Stimulated activated CD8-positive, alpha-beta memory T cell treated with anti-CD3 and anti-CD28 coated beads, Interleukin-7, amount 100 ng/mL, for 48 hours (primary cell): ENCODE measurements at places on chromosomes 13 and 19.

- no peak for DNase-seq
Measured at GRCh38 chr19:3013263-3013725, 15.8 kb downstream of the TLE2 start.

DNA sequence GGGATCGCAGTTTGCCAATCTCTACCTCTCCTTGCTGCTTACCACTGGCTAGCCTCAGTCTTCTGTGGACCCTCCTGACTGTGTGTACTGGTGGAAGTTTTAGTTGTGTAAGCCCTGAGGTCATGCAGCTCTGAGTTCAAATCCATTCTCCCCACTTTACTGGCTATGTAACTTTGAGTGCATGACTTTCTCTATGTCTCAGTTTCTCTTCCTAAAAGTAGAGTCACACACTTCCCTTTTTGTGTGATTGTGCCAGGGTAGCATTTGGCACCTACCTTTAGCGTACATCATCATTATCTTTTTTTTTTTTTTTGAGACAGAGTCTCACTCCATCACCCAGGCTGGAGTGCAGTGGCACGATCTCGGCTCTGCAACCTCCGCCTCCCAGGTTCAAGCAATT is 70.3 kb downstream of the MAP4K1 start:
- DNase-seq, result no peak

- DNase-seq, result no peak
Measured at GRCh38 chr13:95445131-95445530, 107.4 kb upstream of the CLDN10 start.

DNA sequence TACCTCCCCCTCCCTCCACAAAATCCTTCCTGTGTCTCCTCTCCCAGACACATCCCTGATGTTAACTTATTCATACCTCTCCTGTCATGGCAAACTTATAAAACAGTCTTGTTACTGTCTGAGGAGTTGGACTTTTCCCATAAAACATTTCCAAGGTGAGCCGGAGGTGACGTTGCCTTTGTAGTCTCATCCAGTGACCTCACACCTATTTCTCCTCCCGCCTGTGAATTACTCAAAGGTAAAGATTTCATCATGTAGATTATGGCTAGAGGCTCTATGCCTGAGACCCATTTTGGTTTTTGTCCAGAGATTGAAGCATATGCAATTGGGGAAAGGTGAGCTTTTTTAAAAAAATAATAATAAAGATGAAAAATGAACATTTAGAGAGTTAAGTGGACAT is 529.0 kb downstream of the MYO16 start:
- no peak for DNase-seq

DNA sequence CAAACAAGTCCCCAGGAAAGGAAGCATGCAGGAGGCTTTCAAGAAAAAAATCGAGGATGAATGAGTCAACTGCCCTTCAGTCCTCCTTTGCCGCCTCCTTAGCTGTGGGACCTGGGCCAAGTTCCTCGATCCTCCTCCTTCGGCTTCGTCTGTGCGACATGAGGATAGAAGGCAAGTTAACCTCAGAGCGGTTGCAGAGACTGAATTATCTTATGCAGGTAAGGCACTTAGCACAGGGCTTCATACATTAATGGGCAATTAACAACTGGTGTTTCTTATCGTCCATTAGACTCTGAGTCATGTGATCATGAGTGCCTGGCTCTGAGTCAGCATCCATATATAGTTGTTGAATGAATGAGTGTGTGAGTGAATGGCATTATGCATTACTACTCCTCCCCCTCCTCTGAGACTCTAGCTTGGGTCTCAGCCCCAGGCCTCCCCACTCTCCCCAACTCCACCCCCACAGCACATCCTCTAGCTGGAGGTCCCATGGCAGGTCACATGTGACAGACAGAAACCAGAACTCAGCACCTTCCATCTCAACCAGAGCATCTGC is 1.6 kb upstream of the TTC9B start:
- DNase-seq, result no peak

GRCh38 chr13:39900106-39900750 is 244.8 kb downstream of the COG6 start:
- no peak for DNase-seq

DNA sequence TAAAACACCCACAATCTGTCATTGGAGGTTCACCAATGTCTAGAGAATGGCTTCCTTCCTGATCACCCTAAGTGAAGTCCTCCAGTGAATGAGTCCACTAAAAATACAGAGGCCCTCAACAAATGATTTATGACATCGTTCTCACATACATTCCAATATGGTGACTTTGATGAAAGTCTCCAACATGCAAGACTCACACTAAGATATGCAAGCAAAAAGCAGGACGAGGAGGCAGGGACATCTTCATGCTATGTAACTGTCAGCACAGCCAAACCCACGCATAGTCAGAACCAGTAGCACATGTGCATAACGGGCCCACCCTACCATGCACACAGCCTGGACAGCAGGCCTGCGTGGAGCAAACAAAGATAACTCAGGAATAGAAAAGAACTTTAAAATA is 16.6 kb upstream of the LSM14A start:
- DNase-seq, result no peak

DNA sequence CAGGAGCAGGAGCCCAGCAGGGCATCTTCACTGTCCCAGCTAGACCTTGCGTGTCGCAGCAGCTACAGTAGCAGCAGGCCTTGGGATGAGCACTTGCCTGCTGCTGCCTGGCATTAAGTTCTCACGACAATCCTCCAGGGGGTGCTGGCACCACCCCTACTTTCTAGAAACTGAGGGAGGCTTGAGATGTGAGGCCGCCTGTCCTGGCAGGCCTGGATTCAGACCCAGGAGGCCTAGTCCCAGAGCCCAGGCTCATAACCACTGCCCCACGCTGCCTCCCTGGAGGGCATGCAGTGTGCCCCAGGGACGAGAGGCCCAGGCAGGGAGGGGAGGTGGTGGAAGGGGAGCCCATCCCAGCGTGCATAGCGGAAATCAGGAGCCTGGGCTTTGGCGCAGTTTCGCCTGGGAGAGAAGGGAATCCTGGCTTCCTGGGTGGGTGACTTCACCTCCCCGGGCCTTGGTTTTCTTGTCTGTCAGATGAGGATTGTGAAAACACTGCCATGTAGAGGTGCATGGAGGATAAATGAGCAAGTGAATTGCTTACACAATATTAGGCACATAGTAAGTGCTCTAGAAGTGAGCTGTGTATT is 26.1 kb downstream of the PPP5C start:
- DNase-seq, result no peak

DNA sequence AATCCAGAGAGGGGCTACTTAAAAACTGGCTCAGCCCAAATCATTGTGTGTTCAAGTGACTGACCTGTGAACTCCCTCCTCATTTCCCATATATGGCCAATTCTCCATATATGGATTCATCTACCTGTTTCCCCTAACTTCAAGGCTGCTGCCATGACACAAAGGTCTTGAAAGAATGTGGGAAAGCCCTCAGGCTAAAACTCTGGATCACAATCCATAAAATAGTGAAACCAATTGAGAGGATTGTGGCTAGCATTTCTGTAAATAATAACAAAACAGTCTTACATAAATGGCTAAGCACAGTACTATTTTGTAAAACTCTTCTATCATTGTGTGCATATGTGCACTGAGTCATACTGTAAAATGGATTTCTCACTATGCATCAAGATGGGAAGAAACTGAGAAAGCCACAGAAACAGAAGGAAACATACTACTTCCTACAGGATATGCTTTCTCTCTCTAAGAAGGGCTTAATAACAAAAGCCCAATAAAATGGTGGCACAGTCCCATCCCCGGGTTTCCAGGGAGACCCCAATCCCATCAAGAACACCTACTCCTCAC is 80.5 kb downstream of the FOXO1 start:
- no peak for DNase-seq

DNA sequence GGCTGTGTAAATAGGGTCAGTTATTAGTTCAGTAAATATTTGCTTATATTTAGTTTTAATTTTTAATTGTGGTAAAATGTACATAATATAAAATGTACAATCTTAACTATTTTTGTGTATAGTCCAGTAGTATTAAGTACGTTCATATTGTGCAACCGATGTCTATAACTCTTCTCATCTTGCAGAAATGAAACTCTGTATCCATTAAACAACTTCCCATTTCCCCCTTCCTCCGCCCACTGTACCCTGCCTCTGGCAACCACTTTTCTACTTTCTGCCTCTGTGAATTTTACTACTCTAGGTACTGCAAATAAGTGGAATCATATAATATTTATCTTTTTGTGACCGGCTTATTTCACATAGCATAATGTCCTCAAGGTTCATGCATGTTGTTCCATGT is 24.4 kb downstream of the UBAC2 start:
- DNase-seq, result no peak
